ENCODE measurements at places on chromosomes 7 and 10.

- DNase-seq, result no peak
Observed at GRCh38 chr10:48684792-48685623, at the start of gene WDFY4. TSS of gene WDFY4 (plus strand) at chr10:48684873. CDS start at chr10:48709733, 24,860 bp downstream.

DNA sequence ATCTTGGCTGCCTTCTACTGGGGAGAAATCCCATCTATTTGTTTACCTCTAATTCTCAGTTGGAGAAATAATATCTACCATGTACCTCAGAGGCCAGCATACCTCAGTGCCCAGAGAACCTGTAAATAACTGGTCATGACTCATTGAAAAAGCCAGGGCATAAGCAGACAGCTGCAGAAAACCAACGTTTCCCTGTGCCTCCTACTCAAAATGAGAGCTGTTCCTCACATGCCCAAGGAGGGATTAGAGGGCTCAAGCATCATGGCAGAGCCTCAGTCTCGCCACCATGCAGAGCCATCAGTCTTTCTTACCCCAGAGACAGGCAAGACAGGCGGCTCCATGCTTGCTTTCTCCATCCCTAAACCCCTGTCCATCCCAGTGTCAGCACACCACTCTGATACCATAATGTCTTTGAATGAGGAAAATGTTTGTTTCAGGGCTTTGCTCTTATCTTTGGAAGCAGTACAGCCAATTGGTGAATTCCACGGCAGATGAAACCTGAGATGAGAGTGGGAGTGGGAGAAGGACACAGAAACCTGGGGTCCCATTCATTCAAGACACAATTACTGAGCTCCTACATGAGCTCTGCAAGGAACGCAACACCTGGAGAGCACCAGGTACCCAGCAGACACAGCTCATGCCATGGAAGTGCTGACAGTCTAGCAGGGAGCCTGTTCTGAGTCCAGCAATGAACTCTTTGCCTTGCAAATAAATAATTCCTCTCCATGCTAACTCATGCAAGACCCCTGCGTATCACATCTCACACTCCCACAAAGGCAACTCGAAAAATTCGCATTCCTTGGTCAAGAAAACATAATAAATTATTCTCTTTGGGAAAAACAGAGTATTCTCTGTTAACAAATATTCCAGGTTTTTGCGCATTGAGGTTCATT lies 21.1 kb downstream of the PON1 start:
- DNase-seq, result no peak

- no peak for DNase-seq
Observed at GRCh38 chr10:71042216-71042615, 153.9 kb upstream of the PCBD1 start.

DNA sequence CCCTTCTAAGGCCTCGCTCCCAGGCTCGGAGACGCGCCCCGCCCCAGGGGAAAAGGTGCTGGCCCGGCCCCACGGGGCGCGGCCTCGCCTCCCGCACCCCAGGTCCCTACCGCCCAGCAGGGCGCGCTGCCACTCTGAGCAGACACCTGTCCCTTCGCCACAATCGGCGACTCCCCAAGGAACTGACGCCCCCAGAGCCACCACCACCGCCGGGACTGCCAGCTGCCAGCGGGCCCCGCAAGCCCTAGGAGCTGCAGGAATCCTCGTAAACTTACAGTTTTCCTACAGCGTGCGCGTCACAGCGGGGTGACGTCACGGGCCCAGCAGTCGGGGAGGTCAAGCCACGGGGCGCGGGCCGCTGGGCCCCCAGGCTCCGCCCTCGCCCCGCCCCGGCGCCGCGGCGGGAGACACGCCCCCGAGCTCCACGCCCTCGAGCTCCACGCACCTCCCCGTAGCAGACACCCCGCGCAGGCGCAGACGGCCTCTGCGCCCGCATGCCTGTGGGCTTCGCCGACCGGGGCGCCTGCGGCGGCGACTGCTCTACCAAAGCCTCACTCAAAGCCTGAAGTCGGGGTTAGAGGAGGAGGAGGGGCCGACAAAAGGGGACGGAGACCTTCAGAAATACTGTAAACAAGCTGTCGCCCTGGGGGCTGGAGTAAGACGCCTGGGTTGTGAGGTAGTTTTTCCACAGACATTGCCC lies at the start of gene ZNF438:
TSS of gene ZNF438 (minus strand) at position 308 of the 700 bp plus-strand sequence. CDS start 154,831 bp downstream, outside the sequence.
- peak; percentile 88 for DNase-seq

- peak; percentile 4 for DNase-seq
Observed at GRCh38 chr7:77727936-77728701, 31.9 kb downstream of the RSBN1L start.

DNA sequence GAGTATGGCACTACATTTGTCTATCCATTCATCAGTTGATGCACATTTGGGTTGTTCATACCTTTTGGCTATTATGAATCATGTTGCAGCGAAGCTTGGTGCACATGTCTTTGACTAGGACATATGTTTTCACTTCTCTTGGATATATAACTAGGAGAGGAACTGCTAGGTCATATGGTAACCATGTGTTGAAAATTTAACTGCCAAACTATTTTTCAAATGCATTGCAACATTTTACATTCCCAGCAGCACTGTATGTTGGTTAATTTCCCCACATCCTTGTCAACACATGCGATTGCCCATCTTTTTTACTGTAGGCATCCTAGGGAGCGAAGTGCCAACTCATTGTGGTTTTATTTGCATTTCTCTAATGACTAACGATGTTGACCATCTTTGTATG lies 183.4 kb downstream of the PRKCQ start:
- DNase-seq, result no peak

DNA sequence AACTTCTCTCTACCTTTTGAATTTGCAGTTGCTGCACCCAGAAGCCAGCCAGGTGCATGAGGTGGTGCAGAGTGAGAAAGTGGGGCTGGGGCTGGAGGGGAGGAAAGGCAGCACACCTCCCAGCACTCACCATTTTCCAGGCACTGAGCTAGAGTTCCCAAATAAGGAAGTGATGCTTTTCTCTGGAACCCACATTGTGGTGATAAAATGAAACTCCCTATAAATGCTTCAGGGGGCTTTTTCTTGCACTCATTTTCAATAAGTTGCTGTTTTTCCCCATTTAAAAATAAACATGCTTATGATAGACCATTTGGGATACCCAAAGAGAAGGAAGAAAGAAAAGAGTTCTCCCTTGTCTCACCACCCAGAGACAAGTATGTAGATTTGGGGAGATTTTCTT lies 42.8 kb upstream of the TNS3 start:
- DNase-seq, result no peak

DNA sequence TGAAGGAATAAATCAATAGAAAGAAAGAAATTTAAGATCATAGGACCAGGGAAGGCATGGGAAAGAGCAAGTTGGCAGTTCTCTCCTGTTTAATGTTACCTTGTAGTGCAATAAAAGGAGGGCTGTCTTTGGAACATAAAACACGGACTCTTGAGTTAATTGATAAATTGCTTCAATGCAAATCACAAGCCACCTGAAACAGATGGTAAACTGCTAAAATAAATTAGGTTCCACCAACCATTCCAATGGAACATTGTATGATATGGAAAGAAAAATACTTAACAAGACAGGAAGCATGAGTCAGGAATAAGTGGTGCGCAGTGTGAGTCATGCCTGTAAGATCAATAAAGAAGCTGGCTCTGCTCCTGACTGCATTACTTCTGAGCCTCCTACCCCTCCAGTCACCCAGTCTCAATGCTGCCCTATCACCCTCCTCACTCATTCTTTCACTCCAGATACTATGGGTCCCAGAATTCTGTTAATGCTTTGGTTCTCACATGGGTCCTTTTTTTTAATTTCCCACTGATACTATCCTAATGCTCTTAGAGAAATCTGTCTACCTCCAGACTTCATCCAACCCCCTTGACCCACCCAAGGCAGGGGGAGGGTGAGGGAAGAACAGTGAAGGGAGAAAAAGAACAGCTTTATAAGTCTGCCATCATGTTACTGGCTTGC lies 78.9 kb downstream of the LRRC17 start:
- peak; percentile 41 for DNase-seq

All from NCI-H774 (cell line).